ENCODE measurements at places on chromosomes 4 and X. TPM values are rescaled to one million over a fixed set of nuclear protein-coding genes. Genes with fewer than 3 reads are reported as not detected.

- H3K27ac ChIP-seq = no peak overlapping the region
- no peak for DNase-seq
- peaks cover 20% of the 10 kb centered on the region for H3K36me3 ChIP-seq
- no peaks in the 10 kb centered on the region for H3K4me1 ChIP-seq
- no peaks in the 10 kb centered on the region for H3K27me3 ChIP-seq
These were observed 65.5 kb downstream of the CRMP1 start for GRCh38 chr4:5827108-5828004.

DNA sequence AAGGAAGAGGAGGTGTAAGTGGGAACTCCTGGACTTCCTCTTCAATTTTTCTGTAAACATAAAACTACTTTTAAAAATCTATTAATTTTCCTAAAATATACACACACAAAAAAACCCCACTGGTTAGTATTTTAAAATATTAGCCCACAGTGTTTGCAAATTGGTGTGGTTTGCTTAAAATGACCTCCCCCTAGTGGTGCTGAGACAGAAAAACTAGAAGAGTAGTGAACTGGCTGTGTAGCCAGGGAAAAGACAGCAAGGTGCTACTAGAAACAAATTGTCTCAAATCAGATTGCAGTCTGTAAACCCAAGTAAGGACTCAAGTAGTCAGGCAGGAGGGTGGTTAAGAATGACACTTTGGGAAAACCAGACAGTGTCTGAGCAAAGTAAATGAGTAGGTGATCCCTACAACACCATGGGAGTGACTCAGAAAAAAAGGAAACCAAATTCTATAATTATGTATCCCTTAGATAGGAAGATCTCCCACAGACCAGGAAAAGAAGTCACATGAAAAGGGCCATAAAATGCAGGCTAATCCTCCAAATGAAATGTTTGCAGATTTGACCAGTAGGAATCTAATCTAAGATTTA, 26.0 kb downstream of the AMTN start:
- H3K27me3 ChIP-seq = peaks cover 16% of the 10 kb centered on the region
- no peak for DNase-seq
- H3K4me3 ChIP-seq = no peak overlapping the region
- H3K27ac ChIP-seq = no peak overlapping the region
- no peaks in the 10 kb centered on the region for H3K4me1 ChIP-seq
- no peaks in the 10 kb centered on the region for H3K36me3 ChIP-seq

The ATP5ME gene
- total RNA-seq = 271 TPM

The EDNRA gene
- total RNA-seq = 181 TPM

The HOPX gene
- not detected for total RNA-seq

DNA sequence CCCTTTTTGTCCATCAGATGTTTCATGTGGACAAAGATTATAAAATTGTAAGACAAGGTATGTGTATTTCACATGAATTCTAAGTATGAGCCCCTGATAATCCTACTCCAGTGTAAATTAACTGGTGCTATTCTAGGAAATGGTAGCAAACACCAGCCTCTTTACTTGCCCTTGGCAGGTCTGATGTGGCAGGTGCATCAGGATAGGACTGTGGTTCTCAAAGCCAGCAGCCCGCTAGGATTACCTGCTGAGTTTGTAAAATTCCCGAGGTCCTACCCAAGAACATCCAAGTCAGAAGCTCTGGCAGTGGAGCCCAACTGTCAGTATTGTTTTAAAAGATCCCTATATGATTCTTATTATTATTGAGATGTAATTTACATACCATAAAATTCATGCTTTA, 174.0 kb upstream of the ANXA3 start:
- H3K4me1 ChIP-seq = no peaks in the 10 kb centered on the region
- no peak overlapping the region for H3K4me3 ChIP-seq
- no peak overlapping the region for H3K27ac ChIP-seq
- no peaks in the 10 kb centered on the region for H3K27me3 ChIP-seq
- no peak for DNase-seq
- no peaks in the 10 kb centered on the region for H3K36me3 ChIP-seq

DNA sequence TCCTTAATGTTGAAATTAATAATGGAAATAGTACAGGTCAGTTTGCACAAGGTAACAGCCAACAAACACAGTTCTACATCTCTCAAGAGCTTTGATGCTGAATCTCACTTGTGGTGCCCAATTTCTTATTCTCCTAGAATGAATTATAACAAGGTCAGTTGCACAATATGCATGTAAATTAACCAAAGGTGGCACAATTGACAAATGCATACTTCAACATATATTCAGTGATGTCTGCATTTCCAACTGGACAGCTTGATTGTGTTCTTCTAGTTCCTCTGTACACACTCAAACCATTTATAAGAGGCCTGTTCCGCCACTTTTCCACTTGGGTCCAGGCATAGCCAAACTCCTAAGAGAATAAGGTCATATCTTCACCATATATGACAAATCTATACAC, 210.3 kb upstream of the EPHA5 start:
- no peak for DNase-seq
- H3K4me1 ChIP-seq = no peaks in the 10 kb centered on the region
- no peaks in the 10 kb centered on the region for H3K36me3 ChIP-seq
- no peaks in the 10 kb centered on the region for H3K27me3 ChIP-seq
- H3K27ac ChIP-seq = no peak overlapping the region

DNA sequence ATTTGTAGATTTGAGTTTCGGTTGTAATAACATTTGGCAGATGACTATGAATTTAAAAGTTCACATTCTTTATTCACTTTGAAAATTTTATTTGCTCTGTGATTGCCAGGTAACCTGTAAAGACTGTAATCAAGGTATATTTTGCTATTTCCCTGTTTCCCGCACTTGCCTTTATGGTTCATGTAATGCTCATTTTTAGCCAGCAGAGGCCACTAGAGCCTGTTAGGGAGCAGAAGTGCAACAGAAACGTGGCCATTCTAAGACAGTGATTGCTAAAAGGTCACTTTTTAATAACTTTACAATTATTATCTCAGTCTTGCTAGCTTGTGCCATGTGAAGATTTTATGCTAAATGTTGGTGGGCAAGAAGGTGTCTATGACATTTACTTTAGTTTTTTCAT, 12.4 kb downstream of the YIPF6 start:
- no peak for DNase-seq
- H3K27me3 ChIP-seq = no peaks in the 10 kb centered on the region
- H3K4me1 ChIP-seq = peaks cover 4% of the 10 kb centered on the region
- H3K27ac ChIP-seq = no peak overlapping the region

The GSX2 gene
- 0.35 TPM for total RNA-seq

DNA sequence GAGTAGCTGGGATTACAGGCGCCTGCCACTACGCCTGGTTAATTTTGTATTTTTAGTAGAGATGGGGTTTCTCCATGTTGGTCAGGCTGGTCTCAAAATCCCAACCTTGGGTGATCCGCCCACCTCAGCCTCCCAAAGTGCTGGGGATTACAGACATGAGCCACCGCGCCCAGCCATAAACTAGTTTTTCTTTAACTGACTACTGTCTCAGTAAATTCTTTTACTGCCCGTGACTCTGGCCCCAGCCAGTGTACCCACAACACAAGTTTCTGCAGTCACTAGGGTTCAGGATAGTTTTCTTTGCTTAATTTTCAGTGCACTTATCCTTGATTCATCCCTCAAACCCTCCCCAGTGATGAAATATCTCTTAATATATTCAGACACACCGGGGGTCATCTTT, 8.3 kb downstream of the SHROOM2 start:
- H3K27me3 ChIP-seq = no peaks in the 10 kb centered on the region
- no peak overlapping the region for H3K4me3 ChIP-seq
- peaks cover 6% of the 10 kb centered on the region for H3K36me3 ChIP-seq
- no peak overlapping the region for H3K27ac ChIP-seq
- no peak for DNase-seq
- peaks cover 12% of the 10 kb centered on the region for H3K4me1 ChIP-seq

DNA sequence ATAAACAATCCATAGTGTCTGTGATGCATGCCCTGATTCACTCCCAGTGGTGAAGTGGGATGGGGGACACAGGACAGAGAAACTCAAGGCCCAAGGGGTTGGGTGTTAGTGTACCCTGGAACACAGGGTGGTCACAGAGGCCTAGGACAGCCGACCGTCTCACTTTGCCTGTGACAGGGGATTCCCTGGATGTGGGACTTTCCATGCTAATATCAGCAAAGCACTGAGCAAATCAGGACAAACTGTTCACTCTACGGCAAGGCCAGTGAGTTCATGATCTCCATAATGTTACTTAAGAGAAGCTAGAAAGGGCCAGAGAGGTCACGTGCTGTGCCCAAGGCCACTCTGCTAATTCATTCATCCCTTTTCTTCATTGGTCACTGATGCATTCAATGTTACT, 158.7 kb upstream of the RBPJ start:
- H3K36me3 ChIP-seq = no peaks in the 10 kb centered on the region
- DNase-seq = no peak
- no peaks in the 10 kb centered on the region for H3K27me3 ChIP-seq
- H3K4me1 ChIP-seq = no peaks in the 10 kb centered on the region
- H3K27ac ChIP-seq = no peak overlapping the region
- H3K4me3 ChIP-seq = no peak overlapping the region

The XAGE5 gene
- not detected for total RNA-seq

The GYPB gene
- total RNA-seq = not detected

- H3K27me3 ChIP-seq = no peaks in the 10 kb centered on the region
- no peak overlapping the region for H3K4me3 ChIP-seq
- H3K36me3 ChIP-seq = no peaks in the 10 kb centered on the region
- H3K27ac ChIP-seq = no peak overlapping the region
- DNase-seq = no peak
These were observed 232.9 kb upstream of the ANKRD50 start for GRCh38 chr4:124945422-124945821.

The NAP1L3 gene
- 14.3 TPM for total RNA-seq

The ATOH1 gene
- not detected for total RNA-seq

GRCh38 chrX:152824841-152825374, 5.6 kb downstream of the CETN2 start:
- no peak overlapping the region for H3K27ac ChIP-seq
- no peak for DNase-seq
- H3K4me1 ChIP-seq = peaks cover 4% of the 10 kb centered on the region
- H3K36me3 ChIP-seq = peaks cover 2% of the 10 kb centered on the region
- H3K4me3 ChIP-seq = no peak overlapping the region

- no peak overlapping the region for H3K27ac ChIP-seq
- DNase-seq = no peak
- H3K4me3 ChIP-seq = no peak overlapping the region
- peaks cover 8% of the 10 kb centered on the region for H3K4me1 ChIP-seq
These were observed 354.3 kb downstream of the GPAT3 start for GRCh38 chr4:83890231-83890630.

- no peak overlapping the region for H3K27ac ChIP-seq
- H3K27me3 ChIP-seq = peaks cover 9% of the 10 kb centered on the region
- H3K4me3 ChIP-seq = no peak overlapping the region
- no peak for DNase-seq
- peaks cover 4% of the 10 kb centered on the region for H3K4me1 ChIP-seq
These were observed 269.6 kb downstream of the GBA3 start for GRCh38 chr4:22962295-22962694.

DNA sequence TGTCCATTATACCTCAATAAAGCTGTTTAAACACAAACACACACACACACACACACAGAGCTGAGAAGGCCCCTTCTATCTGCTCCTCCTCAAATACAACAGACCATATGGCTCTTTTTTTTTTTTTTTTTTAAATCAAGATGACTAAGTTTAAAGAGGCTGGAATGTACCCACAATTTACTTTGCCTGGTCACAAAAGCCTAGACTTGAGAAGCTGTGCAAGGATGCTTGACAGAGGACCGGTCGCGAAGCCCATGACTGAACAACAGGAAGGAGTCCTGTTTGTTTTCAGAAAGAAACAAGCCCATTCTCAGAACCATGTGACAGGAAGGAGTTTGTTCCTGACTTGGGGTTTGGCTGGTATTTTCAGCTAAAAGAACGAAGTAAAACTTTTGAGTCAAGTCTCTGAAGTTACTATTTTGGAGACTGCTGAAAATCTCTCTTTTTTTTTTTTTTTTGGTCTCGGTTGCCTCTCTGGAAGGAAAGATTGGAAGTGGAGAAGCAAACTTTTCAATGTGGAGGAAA, 650.9 kb upstream of the TENM3 start:
- H3K27ac ChIP-seq = no peak overlapping the region
- no peaks in the 10 kb centered on the region for H3K36me3 ChIP-seq
- no peak overlapping the region for H3K4me3 ChIP-seq
- H3K4me1 ChIP-seq = no peaks in the 10 kb centered on the region
- no peak for DNase-seq

DNA sequence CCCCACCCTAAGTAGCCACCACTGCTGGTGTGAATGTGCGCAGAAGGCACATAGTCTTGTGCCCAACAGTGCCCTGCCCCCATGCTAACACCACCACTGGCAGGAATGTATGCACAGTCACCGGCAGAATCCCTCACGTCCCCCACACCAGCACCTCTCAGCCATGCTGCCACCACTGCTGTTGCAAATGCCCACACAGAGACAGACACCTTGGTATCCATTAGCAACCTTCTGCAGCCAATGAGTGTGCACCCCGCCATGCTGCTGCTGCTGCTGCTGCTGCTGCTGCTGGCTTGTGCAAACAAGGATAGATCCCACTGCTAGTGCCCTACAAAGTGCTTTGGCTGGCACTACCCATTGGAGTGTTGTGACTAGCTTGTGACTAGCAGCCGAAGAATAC, 52.4 kb upstream of the MMAA start:
- H3K4me3 ChIP-seq = no peak overlapping the region
- H3K27ac ChIP-seq = no peak overlapping the region
- no peaks in the 10 kb centered on the region for H3K4me1 ChIP-seq
- peaks cover 16% of the 10 kb centered on the region for H3K27me3 ChIP-seq
- H3K36me3 ChIP-seq = no peaks in the 10 kb centered on the region
- no peak for DNase-seq

GRCh38 chrX:147848543-147849443, 62.9 kb upstream of the FMR1 start:
- no peaks in the 10 kb centered on the region for H3K27me3 ChIP-seq
- no peak overlapping the region for H3K4me3 ChIP-seq
- H3K36me3 ChIP-seq = no peaks in the 10 kb centered on the region
- no peak overlapping the region for H3K27ac ChIP-seq

GRCh38 chrX:10482261-10482660, 138.1 kb downstream of the MID1 start:
- no peak overlapping the region for H3K4me3 ChIP-seq
- no peak for DNase-seq
- H3K27me3 ChIP-seq = no peaks in the 10 kb centered on the region
- H3K4me1 ChIP-seq = peaks cover 40% of the 10 kb centered on the region
- H3K27ac ChIP-seq = no peak overlapping the region

The CTSO gene
- total RNA-seq = 10.0 TPM

The CC2D2A gene
- 31.2 TPM for total RNA-seq

- peaks cover 28% of the 10 kb centered on the region for H3K27me3 ChIP-seq
- H3K36me3 ChIP-seq = no peaks in the 10 kb centered on the region
- peaks cover 3% of the 10 kb centered on the region for H3K4me1 ChIP-seq
- no peak overlapping the region for H3K4me3 ChIP-seq
- no peak for DNase-seq
These were observed 1.4 kb upstream of the TEC start for GRCh38 chr4:48270951-48271473.
